ENCODE measurements at places on chromosomes 7 and 10.

GRCh38 chr7:1920266-1920681 lies 250.2 kb downstream of the ELFN1 start:
- DNase-seq: peak; percentile 24

DNA sequence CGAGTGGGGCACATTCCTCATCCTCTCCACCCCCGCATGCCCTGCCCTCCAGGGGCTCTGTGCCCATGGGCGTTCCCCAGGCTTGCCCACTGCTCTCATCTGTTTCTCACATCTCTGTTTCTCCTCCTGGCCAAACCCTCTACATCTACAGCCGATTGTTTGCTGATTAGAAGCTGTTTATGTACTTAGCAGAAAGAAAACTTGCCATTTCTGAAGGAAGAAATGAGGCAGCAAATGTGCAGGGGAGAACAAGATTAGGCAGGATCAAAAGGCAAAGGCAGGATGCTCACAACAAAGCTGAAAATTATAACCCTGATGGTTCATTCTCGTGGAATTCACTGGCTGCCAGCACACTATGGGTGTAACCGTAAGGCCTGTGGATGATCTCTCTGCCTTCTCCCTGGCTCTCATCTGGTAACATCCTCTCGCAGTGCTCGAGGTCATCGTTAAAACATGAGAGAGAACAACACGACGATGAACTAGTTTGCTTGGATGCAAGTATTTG lies 111.6 kb upstream of the KLF14 start:
- DNase-seq: no peak

- DNase-seq: no peak
These were observed 12.6 kb downstream of the PDGFA start for GRCh38 chr7:506921-507622.

DNA sequence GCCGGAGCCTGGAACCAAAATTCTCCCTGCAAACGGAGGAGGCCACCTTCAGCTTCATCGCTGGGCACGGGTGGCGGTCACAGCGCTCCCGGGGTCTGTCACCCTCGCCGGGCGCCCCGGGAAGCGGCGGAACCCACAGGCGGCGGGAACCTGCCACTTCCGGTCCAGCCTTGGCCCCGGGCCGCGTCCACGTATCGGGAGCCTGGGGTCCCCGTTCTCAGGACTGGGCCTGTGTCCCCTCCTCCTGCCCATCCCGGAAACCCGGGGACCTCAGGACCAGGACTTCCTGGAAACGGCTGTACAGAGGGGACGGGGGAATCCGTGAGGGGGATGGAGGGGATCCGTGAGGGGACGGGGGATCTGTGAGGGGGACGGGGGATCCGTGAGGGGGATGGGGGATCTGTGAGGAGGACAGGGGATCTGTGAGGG lies 25.4 kb downstream of the PDGFA start:
- no peak for DNase-seq

DNA sequence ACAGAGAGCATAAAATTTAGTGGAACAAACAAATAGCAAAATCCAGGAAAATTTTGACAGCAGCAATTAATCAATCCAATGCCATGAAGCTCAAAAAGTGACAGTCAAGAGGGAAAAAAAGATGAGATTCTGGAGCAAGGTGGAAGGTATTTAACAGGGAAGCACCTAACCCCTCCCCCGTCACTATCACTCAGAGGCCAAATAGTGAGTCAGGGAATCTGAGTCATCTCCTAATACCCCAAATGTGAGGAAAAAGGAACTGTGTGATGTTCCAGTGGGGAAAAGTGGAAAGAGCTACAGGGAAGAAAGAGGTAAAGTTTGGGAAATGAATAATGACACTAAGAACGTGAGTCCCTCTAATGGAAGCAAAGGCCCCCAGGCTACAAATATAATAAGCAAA lies 113.2 kb upstream of the PHF14 start:
- no peak for DNase-seq

- DNase-seq: no peak
These were observed 19.6 kb upstream of the GSTK1 start for GRCh38 chr7:143243614-143244013.

- no peak for DNase-seq
These were observed 48.2 kb upstream of the LOXL4 start for GRCh38 chr10:98316170-98316569.

- DNase-seq: no peak
These were observed 634 bp downstream of the EZH2 start for GRCh38 chr7:148883266-148884048.

DNA sequence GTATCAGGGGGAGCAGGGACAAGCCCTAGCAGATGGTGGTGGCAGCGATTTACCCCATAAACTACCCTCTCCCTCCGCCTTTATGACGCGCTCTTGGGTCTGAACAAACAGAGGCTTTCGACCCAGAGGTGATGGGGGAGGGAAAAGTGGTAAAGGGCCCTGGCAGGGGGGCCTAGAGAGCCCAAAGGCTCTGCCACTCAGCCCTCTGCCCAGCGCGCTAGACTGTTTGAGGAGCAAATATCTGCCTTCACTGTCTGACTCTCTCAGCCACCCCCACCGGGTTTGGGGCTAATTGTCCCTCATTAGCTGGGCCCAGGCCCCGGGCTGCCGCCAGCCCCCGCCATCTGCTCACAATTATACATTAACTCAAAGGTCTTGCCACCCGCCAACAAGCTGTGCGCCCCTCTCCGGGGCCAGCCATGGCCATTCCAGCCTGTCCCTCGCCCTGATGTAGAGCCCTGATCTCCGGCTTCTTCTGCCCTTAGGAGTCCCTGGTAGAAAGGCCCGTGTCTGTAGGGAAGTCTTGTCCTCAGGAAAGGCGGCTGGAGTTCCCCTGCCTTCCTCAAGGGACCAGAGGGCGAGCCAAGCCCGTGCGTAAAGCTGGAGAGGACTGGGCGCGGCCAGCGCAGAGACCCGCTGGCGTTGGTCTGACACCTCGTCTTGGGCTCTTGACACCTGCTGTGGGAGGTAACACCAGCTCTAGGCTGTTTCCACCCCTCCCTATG lies 1.9 kb upstream of the PAX4 start:
- no peak for DNase-seq

DNA sequence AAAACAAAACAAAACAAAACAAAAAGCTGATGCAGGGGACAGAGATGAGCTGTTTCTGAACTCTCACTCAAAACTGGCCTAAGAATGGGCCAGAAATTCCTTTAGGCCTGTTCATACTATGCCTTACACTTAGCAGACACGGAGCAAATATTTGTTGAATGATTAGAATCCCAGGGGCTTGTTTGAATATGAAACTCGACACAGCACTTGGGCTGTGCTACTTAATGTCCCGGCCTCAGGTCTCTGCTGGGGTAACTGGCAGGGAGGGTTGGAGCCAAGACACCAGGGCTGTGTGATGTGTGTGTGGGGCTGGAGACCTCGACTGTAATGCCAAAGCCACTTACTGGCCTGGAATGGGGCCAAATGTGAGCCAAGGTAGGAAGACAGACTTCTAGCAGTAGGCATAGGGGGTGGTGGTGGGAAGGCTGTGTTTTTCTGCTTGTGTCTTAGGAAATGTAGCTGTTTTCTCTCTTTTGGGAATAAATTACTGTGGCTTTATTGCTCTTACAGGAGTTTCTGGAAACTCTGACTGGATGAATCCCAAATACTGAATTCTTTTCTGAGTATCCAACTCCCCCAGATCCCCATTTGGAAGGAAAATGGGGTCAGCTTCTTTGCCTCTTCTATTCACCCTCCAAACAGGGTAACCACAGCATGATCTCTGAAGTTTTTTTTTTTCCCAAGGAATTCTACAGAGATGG lies 66.7 kb downstream of the EMX2 start:
- no peak for DNase-seq

DNA sequence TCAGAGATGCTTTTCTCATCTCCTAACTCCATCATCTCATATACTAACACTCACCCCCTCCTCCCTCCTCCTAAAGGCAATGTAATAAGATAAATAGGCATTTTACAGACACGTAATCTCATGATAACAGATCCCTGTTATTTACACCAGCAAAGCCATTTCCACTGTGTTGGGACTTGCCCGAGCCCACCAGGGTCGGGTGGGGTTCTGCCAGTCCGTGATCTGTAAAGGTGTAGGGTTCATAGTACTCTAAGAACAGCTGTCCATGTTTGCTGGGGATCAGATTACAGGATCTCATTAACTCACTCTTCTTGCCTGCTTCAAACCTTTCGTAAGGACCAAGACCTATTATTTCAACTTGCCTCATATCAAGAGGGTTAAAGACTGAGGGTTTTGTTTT lies 172.4 kb downstream of the FZD1 start:
- DNase-seq: no peak

GRCh38 chr7:89503281-89503680 lies 651.0 kb upstream of the STEAP1 start:
- no peak for DNase-seq

- DNase-seq: no peak
These were observed 21.5 kb downstream of the CUX1 start for GRCh38 chr7:101838837-101839483.

- DNase-seq: no peak
These were observed 80.6 kb downstream of the ETV1 start for GRCh38 chr7:13908667-13909397.

DNA sequence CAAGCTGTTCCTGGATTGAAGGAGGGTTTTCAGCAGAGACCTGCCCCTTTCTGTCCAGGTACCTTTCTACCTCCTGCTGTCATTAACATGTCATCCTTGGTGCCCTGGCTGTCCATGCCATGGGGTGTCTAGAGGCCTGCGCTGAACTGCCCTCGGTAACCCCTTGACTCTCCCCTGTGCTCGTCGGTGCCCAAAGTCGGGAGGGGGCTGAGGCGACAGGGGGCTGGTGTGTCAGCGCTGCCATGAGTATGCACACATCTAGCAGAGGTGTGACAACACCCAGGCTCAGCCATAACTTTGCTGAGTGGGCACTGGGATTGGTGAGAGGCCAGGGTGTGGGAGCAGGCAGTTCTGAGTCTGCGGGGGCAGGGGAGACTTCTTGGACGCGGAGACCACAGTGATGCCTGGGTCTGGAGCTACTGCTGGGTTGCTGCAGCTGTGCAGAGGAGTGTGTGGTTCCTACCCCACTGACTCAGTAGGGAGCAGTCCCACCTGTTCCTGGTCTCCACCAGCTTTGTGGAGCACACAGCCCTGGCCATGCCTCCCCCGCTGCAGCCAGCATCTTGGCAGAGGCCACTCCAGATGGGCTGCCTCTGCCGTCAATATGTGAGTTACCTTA lies 376.2 kb upstream of the SEMA3C start:
- no peak for DNase-seq

DNA sequence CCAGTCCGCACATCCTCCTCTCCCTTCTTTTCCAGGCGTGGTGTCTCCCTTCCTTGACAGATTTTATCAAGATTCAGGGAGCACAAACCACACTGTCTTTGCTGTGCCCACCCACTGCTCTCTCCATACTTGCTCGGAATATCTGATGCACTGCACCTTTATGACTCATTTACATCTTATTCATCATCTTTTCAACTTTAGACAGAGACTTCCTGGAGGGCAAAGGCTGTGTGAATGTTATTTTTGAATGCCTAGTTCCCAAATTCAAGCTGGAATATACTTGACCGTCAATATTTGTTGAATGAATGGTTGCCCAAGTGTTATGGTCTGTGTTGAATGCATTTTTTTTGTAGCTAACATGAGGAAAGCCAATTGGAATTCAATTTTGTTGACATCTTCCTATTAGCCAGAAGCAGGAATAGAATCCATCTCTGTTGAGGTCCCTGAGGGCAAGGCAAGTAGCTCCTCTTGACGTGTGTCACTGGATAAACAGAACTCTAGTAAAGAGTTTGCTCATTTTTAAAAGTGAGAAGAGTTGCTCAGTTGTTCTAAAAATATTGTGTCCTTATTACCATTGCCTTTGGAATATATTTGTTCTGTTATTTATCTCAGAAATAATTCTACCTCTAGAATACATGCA lies 95.0 kb downstream of the KLF6 start:
- DNase-seq: no peak

DNA sequence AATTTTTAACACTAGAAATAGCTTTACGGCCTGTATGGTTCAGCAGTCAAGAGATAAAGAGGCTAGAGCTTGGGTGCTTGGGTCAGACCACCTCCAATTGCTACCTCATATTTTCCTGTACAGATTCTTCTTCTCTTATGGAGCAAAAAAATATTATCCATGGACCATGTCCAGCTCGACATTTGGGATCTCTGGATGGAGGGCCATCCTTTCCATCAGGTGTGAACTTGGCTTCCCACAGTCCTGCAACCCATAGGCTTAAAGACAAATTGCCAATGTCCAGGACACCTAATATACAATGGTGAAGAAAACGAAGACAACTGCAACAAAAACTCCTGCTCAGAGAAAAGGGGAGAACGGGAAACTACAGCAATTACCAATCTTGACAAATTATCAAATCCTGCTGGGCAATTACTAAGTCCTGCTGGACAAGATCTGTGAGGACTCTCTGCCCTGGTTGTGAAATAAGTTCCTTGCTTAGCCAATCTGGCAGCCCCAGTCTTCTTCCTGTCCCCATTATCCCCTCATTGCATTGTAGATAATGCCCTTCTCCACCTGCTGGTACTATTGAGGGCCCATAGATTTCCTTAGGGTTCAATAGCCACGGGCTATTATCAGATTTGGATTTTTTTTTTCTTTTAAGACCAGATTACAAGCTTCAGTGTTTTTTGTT lies 42.0 kb upstream of the BRAF start:
- no peak for DNase-seq

Data from stimulated activated CD8-positive, alpha-beta memory T cell treated with anti-CD3 and anti-CD28 coated beads, Interleukin-4, amount 100 ng/mL, for 4 hours (primary cell).